Iris pigment epithelial cell (primary cell): ENCODE measurements at places on chromosomes 6 and 20.

DNA sequence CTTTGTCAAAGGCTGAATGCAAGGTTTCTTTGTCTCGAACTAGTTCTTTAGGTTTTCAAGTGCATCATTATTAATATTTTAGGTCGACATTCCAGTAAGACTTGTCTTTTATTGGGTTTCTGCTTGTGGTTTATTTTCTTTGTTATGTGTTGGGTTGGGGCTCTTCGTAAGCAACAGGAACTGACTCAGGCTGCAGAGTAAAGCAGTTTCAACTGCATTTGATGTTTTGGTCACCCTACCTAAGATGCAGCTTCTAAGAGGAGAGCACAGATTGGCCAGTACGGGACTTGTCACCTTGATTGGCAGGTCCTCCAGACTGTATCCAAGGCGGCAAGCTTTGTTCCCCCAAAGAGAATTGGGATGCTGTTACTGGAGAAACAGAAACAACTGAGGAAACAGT, 149.5 kb upstream of the SULF2 start:
- DNase-seq: peak; percentile 12

- no peak for DNase-seq
These were observed 123.1 kb downstream of the OLIG3 start for GRCh38 chr6:137370871-137371633.

DNA sequence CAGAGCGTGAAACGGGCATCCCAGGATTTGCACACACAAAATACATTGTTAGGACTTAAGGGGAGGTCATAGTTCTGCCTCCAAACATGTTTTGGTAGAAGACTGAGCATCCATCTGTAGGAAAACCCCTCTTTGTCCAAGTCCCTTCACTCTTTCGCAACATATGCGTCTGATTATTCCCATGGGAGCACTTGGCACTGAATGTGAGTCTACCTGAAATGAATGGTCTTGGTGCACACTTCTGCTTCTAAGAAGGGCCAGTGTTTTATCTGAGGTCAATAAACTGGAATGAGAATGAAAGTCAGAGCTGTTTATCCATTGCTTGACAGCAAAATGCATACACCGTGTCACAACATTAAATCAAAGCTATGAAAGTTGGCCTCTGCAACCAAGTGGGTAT, 33.0 kb downstream of the GJA10 start:
- DNase-seq: no peak

GRCh38 chr6:148218542-148219258, 123.9 kb upstream of the SASH1 start:
- DNase-seq: no peak

DNA sequence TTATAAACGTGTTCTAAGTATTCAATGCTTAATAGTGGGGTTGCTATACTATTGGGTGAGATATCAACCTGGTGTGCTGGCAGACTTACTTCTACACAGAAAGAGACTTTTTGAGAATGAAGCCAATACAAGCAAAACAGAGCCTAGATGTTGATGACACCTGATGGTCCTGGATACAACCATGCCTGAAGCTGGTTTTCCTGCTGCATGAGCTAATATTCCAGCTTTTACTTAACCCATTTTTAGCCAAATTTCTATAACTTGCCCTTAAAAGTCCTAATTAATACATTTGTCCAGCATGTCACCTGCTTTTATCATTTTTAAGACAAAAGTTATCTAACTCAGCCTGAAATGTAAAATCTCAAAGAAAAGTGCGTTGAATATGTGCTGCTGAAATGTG, 86.2 kb downstream of the PFDN4 start:
- no peak for DNase-seq

DNA sequence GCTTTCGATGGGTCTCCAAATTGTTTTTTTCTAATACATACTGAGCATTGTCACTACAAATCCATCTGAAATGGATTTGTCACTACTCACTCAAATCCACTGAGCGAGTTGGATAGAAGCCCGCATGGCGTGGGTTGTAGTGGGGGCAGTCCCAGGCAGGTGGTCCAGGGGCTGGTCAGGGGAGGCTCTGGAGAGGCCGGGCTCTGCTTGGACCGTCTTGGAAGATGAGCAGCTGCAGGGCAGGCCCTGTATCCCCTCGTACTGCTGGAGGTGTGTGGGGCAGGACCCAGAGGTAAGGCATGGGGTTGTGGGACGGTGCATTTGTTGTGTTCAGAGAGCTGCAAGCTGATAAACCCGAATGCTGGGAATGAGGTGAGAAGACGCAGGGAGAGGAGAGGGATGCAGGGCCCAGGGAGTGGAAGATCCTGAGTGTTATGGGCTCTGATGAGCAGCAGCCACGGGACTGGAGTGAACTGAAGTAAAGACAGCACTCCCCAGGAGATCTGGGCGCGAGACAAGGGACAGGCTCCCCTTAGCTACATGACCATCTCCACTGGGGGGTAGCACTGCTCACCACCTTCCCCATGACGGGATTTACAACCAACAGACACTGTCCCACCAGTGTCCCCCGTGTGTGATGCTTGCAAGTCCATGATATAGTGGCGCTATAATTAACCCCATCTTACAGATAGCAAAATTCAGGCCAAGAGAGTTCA, 45.9 kb downstream of the PSMG4 start:
- DNase-seq: no peak

DNA sequence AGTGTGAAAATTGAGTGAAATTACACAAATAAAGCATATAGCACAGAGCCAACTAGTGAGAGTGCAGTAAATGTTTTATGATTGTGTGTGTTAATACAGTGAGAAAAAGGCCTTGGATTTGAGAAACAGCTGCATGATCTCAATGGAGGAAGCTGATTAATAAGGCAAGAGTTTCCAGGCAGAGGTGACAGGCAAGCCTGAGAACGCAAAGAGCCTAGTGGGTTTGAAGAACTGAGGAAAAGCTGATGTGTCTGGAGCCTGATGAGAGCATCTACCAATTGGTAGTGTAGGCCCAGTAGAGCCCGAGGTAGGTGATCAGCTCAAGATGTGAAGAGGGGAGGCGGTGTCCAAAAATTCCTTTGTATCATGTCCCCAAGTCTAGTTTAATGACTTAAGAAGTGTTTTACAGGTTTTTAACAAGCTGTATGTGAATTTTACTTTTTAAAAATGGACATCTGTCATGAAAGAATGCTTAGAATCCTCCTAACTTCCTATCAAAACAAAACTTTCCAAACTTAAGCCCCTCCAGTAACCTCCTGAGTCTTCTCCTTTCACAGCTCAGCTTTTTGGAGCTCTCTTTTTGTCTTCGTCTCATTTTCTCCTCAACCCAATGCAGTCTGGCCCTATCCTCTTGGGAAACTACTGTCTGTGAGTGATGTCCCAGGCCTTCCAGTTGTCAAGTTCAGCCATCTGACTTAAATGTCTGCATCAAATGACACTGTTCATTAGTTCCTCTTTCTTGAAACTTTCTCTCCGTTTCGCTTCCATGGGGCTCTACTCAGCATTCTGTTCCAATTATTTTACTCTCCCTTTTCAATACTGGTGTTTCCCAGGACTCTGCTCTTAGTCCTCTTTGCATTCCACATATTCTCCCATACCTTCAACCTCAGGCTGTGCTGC, 1.2 kb downstream of the CDC40 start:
- peak; percentile 15 for DNase-seq

GRCh38 chr20:25507385-25508082, 77.8 kb downstream of the NINL start:
- no peak for DNase-seq

DNA sequence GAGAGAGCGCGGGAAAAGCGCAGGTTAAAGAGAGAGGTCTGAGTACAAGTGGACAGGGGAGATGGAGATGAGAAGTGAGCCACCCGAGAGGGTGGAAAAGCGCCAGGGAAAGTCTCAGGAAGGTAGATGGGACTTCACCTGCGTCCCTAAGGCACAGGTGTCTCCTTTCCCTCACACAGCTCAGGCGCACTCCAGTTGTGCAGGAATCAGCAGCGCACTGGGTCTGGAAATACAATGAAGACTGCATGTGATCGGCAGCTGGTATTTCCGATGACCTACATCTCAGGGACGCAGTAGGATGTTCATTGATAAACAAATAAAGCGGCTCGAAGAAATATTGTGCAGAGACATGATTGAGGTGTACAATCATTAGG, 432 bp upstream of the KHDRBS2 start:
- no peak for DNase-seq

DNA sequence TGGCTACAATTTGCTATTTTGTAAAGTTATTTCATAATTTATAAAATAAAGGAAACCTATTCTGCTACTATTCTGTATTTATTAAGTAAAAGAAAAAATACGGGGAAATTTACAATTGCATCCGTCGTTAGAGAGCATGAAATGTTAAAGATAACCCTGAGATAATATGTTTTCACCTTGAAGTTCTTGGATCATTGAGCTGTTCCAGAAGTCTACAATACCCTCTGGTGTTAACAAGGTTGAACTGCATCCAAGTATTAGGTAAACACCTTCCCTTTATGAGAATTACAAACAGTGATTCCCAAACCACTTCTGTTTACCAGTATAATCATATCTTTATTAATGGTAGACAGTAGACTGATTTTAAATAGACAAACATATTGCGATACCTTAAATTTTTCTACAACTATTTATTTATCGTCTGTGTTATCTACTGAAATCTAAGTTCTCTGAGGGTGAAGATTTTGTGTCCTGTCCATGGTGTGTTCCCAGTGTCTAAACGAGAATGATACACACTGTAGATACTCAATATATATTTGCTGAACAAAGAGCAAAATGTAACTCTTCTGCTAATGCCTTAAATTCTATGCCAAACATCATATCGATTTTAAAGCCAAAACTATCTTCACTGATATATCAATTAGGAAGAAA, 28.2 kb downstream of the TBC1D32 start:
- DNase-seq: peak; percentile 50

DNA sequence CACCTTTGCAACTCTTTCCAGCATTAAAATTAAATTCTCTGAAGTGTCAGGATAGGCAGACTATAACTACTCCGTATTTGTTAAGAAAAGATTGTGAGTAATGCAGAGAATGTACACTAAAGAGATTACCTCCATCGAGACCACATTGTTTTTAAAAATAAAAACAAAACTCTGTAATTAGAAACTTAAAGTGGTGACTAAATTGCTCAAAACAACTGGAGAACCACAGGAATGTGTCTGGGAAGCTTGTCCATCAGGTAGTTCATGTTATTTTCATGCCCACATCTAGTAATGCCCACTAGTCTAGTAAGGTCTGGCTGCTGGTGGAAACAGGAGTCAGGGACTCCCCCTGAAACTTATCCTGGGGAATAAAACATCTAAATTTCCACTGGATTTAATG, 103.0 kb upstream of the FOXQ1 start:
- DNase-seq: peak; percentile 49

DNA sequence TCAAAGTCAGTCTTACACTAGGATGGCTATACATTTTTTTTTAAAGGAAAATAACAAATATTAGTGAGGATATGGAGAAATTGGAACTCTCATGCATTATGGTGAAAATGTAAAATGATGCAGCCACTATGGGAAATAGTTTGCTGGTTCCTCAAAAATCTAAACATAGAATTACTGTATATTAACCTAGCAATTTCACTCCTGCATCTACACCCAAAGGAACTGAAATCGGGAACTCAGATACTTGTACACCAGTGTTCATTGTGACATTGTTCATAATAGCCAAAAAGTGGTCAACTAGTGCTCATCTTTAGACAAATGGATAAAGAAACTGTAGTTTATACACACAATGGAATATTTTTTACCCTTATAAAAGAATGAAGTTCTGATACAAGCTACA, 110.7 kb downstream of the UTRN start:
- DNase-seq: no peak

DNA sequence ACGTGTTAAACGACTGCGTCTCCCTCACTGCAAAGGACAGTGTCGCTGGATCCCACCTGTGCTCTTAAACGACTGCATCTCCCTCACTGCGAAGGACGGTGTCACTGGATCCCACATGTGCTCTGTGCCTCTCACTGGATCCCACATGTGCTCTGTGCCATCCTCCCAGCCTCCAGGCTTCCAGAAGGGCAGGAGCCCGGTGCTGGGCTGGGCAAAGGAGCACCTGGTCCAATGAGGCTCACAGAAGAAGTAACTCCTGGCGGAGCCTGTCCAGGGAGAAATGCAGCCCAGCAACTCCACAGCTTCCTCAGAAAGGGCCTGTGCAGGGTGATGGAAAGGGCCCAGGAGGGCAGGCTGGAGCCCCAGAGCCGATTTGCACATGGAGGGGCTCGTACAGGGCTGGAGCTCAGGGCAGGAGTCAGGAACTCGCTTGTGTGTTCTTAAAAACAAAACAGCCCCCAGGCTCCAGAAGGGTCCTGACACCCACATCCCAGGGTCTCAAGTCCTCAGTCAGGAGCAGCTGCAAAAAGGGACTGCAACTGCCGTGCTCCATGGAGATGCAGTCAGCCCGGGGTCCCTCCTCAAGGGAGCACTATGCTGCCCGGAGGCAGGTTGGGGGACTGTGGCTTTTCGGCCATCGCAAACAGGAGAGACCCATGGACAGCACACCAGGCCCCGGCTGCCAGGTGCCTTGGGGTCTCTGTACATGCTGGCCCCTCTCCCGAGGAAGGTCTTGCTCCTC, 52.7 kb downstream of the DLL1 start:
- DNase-seq: no peak

GRCh38 chr20:45970646-45971424, 1.2 kb downstream of the ZNF335 start:
- peak; percentile 43 for DNase-seq

DNA sequence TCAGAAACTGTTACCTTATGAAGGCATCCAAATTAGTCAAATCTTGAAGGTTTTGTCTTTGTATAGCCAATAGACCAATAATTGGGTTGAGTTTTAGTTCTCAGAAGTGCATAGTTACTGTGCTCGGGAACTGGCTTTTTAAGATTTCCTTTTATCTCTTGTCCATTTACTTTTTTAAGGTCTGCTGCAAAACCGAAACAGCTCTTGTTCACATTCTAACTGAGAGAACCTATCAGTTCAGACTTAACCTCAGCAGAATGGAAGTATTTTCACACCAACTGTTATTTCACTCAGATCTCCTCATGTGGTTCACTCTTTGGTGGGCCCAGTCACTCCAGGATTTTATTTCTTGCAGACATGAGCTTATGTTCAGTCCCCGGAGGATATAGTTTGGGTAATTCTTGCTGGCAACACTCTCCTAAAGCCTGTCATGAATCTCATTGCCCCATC, 55.5 kb downstream of the TPBG start:
- no peak for DNase-seq

DNA sequence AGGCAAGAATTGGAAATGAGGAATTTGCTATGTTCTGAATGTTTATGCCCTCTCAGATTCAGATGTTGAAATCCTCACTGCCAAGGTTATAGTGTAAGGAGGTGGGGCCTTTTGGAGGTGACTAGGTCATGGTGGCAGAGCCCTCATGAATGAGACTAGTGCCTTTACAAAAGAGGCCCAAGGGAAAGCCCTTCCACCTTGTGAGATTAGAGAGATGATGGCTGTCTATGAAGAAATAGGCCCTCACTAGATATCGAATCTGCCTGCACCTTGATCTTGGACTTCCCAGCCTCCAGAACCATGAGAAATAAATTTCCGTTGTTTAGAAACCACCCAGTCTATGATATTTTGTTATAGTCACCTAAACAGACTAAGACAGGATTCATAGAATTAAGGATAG, 10.4 kb downstream of the ASIP start:
- DNase-seq: no peak

GRCh38 chr6:147087641-147088040, 116.6 kb upstream of the STXBP5 start:
- DNase-seq: no peak

GRCh38 chr20:32564921-32565734, 20.0 kb downstream of the NOL4L start:
- peak; percentile 15 for DNase-seq

- peak; percentile 84 for DNase-seq
These were observed 140.3 kb downstream of the NFATC2 start for GRCh38 chr20:51402201-51402600.
